Stimulated activated CD4-positive, alpha-beta T cell treated with anti-CD3 and anti-CD28 coated beads, Interleukin-15, amount 100 ng/mL, for 48 hours (primary cell): ENCODE measurements at places on chromosomes 12 and 14.

DNA sequence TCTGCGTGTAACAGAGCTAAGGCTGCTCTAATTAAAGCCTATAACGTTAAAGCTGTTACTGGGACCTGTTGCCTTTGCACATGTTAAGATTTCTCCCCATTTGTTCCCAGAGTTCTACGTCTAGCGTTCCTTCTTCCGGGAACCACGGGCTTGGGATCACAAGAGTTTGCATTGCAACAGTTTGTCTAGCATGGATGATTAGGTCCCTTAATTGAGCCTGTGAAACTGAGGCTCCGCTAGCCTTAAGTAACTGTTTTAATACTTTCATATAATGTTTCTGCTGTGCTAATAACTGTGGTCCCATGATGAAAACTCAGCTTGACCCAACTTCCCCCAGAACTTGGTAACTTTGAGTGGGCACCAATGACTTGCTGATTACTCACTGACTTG lies 16.7 kb upstream of the LYZ start:
- no peak for DNase-seq

- DNase-seq, result no peak
Measured at GRCh38 chr12:66804563-66804974, 125.7 kb upstream of the GRIP1 start.

GRCh38 chr12:56208006-56208405 lies 13.7 kb downstream of the RNF41 start:
- DNase-seq, result no peak

DNA sequence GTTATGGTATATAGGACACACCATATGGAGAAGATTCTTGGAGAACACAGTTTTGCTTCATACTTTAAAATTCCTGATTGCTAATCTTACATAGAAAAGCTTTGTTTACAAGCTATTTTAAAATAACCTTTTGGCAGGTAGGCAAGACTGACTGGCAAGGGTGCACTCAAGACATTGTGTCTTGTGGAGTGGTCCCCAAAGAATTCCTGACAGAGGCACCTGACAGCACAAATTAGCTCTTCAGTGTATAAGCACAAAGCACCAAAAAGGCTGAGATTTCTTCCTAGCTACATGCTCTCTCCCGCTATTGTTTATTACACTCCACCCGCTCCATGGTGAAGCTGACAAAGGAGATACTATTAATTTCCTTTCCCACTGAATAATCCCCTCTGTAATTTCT lies 139.4 kb downstream of the MON2 start:
- no peak for DNase-seq

- DNase-seq, result no peak
Measured at GRCh38 chr14:63878052-63878451, 25.2 kb downstream of the SYNE2 start.

- DNase-seq, result peak; percentile 13
Measured at GRCh38 chr12:109714141-109714912, 702 bp downstream of the FAM222A start.

DNA sequence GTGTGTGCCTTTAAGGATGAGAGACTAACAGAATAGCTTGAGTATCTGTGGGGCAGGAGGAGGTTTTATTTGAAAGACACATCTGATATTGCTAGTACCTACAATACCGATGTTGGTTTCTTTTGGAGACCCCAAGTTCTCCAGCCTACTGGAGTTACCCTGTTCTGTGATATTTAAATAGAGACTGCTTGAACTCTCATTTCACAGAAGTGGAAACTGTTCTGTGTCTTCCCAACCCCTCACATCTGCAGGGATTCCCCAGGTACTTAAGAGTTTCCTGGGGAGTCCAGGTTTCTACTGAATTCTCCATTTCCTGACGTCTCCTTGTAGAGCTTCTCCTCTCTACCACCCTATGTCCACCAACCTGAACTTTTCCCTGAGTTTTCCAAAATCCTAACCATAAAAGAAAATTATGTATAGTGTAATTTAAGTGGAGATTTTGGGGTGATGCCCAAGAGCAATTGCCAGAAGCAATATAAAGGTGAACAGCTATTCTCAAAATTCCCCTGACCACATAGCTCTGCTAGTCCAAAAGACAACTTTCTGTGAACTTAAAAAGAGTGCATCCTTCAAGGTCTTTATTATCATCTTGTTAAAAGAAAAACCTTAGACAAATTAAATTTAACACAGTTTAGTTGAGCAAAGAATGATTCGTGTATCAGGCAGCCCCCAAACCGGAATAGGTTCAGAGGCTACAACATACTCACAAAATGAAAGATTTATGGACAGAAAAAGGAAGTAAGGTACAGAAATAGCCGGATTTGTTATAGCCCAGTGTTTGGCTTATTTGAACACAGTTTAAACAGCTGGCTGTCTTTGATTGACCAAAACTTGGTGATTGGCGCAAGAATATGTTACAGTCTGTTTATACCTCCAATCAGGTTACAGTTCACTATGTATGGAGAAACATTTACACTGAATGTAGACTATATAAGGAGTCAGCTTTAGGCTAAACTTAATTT lies 373.4 kb downstream of the NUAK1 start:
- no peak for DNase-seq

GRCh38 chr14:70093156-70093555 lies 95.6 kb downstream of the SLC8A3 start:
- no peak for DNase-seq

DNA sequence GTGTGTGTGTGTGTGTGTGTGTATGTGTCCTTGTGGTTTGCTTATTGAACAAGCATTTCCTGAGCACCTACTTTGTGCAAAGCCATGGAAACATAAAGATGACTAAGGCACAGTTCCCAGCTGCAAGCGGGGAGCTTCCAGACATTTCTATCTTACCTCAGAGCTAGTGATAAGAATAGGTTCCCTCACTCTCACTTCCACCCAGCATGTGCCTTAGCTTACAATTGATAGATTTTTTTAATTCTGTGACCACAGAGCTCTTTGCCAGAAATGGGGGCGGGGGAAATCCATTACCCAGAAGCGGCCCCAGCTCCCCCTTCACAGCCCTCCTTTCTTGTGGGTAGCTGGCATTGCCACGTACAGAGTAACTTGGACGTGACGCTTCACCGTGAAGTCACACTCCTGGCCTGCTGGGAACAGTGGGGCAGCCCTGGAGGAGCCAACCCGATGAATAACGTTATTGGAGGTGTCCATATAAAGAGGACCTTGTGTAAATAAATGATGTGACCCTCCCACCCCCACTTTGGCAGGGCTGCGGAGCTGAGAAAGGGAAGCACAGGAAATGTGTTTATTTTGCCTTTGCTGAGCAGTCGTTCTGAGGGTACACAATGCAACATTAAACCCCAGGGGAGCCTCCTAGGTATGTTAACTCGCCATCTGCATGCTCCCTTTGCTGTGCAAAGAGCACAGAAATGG lies 238.9 kb downstream of the CHST11 start:
- DNase-seq, result peak; percentile 81

DNA sequence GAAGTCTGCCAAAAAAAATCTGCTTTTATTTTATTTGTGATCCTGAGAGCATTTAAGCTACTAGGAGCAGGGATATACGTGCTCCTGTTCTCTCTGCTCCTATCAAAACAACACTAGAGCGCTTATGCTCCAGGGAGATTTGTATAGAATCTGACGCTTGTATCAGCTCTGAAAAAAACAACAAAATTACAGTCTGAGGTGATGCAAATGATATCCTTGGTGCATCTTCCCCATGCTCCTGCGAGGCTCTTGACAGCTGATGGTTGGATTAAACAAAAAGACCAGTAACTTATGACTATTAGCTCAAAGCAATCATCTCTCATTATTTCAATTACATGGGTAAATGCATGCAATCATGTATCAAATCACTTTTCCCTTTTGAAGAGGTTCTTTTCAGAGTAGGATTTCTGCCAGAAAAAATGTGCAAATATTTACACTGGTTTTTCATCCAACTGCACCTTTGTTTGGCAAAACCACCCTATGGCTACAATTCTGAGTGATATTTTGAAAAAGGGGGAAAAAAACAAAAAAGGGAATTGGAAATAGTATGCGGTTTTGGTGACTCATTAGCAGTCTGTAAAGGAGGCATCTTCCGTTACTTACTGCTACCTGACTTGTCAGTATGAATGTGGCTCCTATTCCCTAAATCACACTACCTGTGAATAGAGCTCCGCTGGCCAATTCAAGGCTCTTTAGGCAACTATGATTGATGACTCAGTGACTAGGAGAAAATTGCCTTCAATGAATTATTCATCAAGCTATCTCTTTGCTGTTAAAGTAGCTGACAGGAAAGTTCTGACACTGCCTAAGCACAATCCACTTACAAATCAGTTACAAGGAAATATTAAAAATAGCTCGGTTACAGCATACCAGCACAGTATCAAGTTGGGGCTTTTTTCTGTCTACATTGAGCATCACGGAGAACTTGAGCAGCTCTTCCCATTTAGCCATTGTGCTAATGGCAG lies 450.0 kb downstream of the FOXG1 start:
- DNase-seq, result no peak

DNA sequence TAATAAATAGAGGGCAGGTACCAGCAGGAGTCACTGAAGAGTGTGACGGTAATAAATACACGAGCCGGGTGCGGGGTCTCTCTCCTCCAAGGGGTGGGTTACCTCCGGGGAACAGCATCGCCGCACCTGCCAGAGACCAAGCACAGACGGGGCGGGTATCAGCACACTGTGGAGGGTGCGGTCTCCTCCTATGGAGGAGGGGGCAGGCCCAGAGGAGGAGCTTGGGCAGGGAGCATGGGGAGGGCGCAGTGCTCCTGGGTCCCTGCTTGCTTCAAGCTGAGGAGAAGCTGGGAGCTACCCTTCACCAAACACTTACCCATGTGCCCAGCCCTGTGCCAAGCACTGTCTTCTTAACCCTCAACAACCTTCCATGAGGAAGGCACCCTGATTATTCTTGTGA lies 12.8 kb downstream of the PGF start:
- DNase-seq, result no peak

- no peak for DNase-seq
Measured at GRCh38 chr14:24235804-24236688, 3.3 kb downstream of the GMPR2 start.

DNA sequence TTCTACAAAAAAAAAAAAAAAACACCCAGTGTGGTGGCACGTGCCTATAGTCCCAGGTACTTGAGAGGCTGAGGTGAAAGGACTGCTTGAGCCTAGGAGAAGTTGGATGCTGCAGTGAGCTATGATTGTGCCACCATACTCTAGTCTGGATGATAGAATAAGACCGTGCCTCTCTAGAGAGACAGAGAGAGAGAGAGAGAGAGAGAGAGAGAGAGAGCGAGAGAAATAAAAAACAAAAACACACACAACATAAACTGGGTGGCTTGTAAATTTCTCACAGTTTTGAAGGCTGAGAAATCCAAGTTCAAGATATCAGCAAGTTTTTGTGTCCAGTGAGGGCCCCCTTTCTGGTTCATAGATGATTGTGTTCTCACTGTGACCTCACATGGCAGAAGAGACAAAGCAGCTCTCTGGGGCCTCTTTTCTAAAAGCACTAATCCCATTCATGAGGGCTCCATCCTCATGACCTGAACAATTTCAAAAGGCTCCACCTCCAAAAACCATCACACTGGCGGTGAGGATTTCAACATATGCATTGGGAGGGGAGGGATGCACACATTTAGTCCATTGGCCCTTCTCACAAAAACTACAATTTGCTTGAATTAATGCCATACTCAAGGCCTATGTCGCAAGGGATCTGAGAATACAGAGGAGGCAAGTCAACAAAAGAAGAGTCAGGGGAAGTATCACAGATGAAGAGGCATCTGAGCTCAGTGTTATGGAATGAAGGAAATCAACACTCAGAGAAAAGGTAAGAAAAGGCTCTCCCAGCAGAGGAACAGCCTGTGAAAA lies 94.9 kb downstream of the PPM1H start:
- DNase-seq, result no peak

DNA sequence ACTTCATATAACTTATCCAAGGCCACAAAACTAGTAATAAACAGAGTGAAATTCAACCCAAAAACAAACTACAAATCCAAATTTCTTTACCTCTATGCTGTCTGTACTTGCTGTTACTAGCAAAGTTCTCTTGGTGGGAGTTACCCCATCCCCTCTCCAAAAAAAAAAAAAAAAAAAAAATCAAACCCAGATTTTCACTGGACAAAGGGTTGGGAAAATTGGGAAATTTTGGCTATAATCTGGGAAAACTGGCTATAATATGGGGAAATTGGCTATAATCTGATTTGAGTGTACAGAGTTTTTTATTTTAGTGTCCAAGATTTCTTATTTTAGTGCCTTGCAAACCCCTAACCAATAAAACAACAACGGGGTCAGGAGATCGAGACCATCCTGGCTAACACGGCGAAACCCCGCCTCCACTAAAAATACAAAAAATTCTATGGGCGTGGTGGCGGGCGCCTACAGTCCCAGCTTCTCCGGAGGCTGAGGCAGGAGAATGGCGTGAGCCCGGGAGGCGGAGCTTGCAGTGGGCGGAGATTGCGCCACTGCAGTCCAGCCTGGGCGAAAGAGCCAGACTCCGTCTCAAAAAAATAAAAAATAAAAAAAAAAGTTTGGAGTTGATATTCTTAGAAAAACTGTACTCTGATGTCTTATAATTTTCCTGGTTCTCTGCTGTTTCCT lies 148.4 kb downstream of the CHST11 start:
- no peak for DNase-seq

- DNase-seq, result no peak
Measured at GRCh38 chr12:105348561-105348960, 18.1 kb downstream of the C12orf75 start.

- DNase-seq, result no peak
Measured at GRCh38 chr12:76687981-76688380, 75.9 kb upstream of the ZDHHC17 start.

DNA sequence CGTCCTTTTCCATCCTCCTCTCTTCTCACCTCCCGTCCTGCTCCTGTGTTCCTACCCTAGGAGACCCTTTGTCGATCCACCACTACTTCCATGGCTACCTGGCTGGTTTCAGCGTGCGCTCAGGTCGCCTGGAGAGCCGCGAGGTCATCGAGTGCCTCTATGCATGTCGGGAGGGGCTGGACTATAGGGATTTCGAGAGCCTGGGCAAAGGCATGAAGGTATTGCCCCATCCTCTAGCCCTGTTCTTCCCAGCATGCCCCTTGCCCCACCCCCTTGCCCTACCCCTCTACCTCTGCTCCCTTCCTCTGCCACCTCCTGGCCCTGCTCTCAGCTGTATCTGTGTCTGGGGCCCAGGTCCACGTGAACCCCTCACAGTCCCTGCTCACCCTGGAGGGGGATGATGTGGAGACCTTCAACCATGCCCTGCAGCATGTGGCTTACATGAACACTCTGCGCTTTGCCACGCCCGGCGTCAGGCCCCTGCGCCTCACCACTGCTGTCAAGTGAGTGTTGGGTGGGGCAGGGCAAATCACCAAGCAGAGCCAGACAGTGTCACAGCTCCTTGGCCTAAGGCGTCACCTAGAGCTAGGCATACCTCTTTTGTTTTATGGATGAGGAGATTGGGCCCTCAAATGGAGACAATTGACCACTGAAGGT lies 12.8 kb downstream of the CLSTN3 start:
- DNase-seq, result no peak
